ENCODE measurements at places on chromosomes 13 and 19.

GRCh38 chr19:46999878-47000277 is 19.8 kb upstream of the NPAS1 start:
- no peak for DNase-seq

GRCh38 chr13:39144941-39145533 is 106.8 kb downstream of the NHLRC3 start:
- no peak for DNase-seq

DNA sequence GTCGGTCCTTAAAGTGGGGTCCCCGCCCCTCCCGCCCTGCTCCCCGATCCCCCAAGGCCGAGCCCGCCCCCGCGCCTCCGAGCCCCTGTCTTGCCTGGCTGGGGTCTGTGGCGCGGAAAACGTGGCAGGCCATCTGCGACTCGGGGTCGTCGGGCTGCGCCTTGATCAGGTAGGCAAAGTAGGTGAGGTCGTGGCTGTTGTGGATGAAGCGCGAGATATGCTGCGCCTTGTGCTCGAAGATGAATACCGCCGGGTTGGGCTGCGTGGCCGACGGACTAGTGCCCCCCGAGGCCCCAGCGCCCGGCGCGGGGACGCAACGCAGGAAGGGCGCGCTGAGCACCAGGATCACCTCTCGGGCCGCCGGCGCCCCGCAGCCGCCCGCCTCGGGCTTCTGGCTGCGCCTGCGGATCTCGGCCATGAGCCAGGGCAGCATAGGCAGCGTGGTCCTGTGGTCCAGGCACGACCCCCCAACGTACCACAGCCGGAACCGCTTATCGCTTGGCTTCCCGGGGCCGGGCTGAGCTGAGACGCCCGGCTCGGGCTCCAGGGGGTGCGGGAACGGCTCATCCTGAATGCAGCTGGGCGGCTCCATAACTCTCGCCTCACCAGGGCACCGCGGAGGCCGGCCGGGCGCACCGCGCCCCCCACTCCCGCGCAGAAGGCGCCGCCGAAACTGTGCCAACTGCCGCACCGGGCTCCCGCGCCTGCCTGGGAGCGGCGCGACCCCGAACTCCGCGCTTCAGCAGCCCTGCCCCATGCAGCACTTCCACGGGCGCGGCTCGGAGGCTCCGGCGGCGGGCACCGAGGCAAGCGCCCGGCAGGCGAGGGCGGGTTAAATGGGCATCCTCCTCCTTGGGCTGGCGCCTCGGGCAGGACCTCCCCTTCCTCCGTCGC is 546 bp downstream of the TBC1D4 start:
- DNase-seq: no peak

DNA sequence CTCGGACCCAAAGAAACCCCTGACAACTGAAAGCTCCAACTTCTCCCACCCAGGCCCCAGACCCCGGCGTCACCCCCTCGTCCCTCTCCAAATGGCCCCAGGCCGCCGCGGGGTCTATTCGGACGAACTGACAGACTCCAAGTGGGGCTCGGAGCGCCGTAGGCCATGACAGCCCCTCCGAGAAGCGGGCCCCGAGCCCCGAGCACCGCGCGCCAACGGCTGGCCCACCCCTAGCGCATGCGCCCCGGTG is 360 bp downstream of the DDX39A start:
- no peak for DNase-seq

DNA sequence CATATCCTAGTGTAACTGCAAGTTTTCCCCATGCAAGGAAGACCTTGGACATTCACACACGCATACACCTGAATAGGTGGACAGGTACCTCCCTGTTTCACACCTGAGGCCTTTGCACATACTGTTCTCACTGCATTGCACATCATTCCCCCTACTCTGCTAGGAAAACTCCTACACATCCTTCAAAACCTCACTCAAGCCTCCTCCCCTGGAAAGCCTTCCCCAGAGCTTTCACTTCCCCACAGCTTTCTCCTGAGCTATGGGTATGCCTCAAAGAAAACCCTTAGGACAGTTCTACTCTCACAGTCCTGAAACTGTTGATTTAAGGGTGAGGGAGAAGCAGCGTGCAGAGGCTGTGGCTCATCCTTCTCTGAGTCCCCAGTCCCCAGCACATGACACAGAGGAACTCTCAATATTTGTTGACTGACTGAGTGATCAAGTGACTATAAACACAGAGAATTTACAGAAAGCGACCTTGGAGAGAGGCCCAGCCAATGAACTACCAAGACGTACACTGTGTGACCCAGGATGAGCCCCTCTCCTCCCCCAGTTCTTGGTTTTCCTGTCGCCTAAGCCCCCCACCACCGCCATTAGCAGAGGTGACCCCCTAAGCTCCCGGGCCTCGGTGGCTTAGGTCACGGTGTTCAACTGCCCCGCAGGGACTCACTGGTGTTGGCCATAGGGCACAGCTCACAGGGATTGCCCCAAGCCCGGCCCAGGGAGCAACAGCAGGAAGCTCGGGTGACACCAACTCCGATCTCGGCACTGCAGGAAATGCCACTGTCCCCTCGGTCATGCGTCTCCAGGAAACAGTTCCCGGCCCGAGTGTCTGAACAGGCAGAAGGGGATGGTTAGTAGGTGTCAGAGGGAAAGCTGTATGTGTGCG is 40.6 kb downstream of the FBN3 start:
- DNase-seq: no peak

- no peak for DNase-seq
These were observed 1.5 kb upstream of the PCDH20 start for GRCh38 chr13:61417086-61417570.

DNA sequence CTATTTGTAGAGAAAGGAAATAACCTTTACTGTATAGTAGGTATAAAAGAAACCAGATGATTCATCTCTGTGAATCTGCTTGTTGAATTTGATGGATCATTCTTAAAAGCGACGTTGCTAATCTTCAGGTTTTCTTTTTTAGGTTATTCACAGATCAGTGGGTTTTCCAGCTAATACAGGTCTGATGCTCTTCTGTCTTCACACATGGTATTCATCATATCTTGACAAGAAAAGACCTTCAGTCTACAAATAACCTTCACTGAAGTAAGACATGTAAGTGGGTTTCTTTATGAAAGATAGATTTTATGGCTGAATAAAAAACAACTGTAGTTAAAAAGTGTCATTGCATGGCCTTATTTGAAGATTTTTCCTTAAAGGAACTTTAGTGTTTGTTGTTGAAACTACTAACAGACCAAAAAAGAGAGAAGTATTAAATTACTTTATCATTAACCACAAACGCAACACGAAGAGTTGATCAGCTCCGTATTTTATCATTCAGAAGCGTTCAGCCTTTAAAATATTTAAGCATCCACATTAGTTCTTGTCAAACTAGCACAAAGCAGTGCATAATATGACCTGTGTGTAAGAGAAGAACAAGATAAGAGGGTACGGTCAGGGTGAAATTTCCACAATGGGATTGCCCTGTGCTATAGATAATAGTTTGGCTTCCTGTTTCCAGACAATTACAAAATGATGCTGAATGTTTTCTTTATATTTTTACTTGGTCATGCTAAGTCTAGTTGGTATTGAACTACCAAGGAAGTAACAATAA is 299.5 kb downstream of the MZT1 start:
- no peak for DNase-seq

- DNase-seq: no peak
These were observed 315.6 kb downstream of the DLEU7 start for GRCh38 chr13:50527612-50528509.

DNA sequence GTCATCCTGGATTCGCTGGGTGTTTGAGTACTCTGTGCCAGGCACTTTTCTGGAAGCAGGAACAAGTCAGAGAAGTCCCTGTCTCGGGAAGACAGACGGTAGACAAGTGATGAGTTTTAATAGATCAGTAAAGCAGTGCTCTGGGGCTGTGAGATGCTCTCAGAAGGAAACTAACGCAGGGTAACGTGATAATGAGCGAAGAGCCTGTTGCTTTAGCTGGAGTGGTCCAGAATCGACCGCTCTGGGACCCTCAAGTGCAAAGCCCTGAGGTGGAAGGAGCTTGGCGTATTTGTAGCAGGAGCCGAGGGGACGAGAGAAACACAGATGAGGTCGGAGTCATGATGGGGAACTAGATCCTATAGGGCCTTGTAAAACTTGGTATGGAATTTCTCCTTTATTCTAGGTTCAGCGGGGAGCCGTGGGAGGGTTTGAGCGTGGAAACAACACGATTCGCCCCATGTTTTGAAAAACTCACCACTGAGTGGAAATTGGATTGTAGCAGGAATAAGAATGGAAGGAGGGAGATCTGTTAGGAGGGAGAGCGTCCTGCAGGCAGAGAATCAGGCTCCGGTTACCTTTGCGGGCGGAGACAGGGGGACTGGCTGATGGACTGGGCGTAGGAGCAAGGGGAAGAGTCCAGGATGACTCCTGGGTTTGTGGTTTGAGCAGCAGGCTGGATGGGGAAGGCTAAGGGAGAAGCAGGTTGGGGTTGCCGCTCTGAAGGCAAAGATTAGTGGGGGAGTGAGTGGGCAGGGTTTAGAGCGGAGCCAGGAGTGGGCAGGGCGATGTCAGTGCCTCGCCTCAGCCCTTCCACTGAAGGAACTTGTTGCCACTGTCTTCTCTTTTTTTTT is 763 bp downstream of the POLD1 start:
- DNase-seq: no peak

GRCh38 chr19:1408300-1409203 is 1.2 kb downstream of the DAZAP1 start:
- DNase-seq: peak; percentile 21

DNA sequence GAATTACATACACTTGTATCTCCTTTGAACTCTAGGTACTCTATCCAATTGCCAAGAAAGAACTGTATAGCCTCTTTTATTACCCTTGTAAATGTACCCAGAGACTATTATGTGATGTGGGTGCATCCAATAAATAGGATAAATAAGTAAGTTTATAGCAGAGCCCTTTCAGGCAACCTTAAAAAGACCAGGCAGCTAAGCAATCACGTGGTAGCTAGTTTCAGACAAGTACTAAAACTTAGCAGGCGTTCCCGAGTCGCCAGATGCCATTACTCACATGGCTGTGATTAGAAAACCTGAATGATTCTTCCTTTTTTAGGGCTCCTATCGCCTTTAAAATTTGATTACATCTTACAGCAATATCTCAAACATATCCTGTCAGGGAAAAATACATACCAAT is 1303.0 kb downstream of the EFNB2 start:
- DNase-seq: no peak

DNA sequence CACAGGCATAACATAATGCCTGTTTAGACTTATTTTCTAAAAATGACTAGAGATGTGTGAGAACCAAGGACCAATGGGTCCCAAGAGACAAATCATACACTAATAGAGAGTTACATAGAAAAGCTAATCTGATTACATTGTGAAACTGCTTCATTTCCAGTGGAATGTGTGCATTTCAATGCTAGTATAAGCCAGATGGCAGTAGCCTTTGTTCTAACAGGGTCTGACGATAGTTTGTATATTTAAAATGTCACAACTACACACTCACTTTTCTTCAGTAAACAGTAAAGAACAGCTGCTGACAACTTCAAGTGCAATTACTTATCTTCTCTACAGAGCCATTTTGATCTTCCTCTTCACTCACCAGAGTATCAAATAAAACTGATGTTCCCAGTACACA is 4.3 kb upstream of the SLITRK5 start:
- DNase-seq: no peak

Measured in stimulated activated CD8-positive, alpha-beta memory T cell treated with anti-CD3 and anti-CD28 coated beads, Interleukin-15, amount 100 ng/mL, for 24 hours (primary cell).